DMS153 (cell line): ENCODE measurements at places on chromosomes 5 and 9.

DNA sequence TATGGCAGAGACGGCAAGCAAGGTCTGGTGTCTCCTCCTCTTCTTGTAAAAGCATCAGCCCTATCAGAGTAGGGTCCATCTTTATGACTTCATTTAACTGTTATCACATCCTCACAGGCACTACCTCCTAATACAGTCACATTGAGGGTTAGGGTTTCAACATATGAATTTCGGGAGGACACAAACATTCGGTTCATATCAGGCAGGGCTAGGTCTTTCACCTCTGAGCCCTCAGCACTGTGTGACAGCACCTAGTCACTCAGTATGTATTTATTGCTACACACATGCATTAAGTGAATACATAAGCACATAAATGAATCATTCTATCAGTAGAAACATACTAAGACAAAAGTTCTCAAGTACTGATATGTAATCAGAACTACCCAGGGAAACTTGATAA, 9.4 kb upstream of the BTF3 start:
- DNase-seq: no peak

- DNase-seq: no peak
Observed at GRCh38 chr9:133945314-133945975, 46.7 kb downstream of the VAV2 start.

GRCh38 chr5:60594715-60595477, 105.1 kb downstream of the DEPDC1B start:
- DNase-seq: no peak

DNA sequence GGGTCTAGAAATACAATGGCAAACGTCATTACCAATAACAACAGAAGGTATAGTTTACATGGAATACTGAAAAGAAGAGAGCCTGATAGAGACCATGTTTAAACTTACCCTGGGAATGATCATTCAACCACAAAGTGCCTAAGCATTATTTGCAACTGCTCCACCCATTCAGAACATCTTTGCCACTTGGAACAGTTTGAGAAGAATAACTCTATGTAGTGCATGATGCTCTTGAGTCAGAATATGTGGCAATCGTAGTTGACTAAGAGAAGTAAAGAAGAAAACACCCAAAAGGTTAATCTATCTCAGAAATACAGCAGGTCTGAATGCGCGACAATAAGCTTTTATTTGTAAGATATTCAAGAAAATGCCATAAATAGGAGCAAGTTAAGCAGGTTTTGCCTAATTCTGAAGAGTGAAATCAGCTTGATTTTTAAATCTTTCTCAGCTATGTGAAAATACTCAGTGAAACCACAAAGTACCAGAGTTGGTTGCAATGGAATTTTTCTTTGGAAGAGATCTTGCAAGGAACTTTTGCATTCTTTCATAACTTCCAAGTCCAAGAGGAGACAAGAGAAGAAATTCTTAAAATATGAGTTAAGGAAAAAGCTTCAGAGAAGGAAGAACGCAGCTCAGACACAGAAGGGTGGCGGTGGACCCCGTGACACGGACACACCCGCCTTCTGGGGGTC, 64.3 kb downstream of the HABP4 start:
- DNase-seq: no peak

DNA sequence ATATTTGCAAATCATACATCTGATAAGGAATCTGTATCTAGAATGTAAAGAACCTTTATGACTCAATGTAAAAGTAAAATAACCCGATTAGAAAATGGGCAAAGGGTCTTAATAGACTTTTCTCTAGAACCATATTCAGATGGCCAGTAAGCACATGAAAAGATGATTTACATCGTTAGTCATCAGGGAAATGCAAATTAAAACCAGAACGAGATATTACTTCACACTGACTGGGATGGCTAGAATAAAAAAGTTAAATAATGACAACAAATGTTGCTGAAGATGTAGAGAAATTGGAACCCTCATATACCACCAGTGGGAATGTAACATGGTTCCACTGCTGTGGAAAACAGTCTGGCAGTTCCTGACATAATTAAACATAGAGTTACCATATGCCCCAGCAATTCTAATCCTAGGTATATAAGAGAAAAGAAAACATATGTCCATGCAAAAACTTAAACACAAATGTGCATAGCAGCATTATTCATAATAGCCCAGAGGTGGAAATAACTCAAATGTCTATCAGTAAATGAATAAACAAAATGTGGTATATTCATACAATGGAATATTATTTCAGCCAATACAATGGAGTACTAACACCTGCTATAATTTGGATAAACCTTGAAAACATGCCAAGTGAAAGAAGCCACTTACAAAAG, 100.4 kb upstream of the MAMDC2 start:
- peak; percentile 57 for DNase-seq

DNA sequence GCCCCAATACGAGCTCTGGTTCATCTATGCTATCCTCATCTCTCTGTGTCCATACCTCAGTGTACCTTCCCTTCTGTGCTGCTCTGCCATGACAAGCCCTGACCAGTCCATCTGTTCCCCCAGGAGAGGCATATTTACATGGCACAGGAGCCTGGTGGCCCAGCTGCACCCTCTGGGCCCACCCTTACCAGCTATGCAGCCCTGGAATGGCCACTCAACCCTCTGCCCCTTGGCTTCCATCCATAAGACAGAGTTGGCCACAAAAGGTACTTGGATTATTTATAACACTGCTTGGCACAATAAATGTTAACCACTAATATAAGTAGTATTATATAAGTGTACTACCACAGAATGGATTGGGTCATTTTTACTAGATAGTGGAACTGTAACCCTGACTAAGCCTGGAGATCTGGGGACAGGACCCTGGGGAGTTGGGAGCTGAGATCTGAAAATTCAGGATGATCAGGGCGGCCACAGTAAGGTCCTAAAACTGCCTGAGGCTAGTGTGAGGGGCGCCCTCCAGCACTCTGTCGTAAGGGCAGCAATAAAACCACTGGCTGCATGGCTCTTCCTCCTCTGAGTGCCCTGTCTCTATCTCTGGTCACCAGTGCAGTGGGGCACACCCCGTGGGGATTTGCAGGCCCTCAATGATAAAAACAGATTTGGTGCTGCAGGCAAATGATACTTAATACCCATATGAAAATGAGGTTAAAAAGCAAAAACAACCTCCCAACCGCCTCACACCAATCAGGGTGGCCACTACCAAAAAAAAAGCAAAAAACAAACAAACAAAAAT, 65.8 kb downstream of the SEMA4D start:
- DNase-seq: no peak
